ENCODE measurements at places on chromosomes 4 and X. TPM values are rescaled to one million over a fixed set of nuclear protein-coding genes. Genes with fewer than 3 reads are reported as not detected.

GRCh38 chr4:112951362-112952312, 97.8 kb upstream of the ANK2 start:
- no peak for DNase-seq

DNA sequence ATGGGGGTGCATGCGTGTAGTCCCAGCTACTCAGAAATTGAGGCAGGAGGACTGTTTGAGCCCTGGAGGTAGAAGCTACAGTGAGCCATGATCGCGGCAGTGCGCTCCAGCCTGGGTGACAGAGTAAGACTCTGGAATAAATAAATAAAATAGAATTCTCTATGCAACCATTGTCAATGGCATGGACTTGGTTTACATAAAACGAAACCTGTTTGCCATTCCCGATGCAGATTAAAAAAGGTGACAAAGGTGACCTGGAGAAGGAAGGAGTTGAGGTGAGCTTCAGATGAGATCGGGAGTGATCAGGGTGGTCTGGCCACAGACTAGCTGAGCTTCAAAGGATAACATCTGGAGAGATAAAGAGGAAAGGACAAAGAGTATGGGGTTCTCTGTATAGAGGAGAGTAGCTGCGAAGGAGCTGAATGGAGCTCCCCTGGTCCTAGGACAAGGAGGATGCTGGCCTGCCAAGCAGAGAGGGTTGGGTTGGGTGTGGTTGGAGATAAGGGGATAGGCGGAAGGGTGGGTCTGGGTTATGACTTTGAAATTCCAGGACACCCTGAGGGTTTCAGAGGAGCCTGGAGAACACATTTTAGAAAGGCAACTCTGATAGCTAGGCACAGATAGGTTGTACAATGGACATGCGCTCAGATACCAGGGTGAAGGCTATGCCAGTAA, 98.6 kb downstream of the RBM47 start:
- no peak for DNase-seq

DNA sequence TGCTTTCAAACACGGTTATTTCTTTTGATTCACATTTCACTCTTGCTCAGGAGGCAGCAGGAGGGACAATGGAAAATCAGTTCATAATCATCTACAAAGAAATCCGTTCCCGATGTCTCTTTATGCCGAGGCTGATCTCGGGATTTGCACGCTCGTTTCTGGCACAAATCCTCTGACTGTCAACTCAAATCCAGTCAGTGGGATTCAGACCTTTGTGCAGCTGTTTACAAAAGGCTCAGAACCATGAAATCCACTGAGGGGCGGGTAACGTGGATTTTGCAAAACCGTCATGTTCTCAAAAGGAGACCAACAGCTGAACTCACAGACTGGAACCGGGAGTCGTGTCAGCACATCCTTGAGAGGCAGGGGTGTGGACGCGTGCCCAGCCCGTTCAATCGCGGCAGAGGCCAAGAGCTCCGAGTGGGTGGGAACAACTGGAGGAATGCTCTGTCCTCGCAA, 46.4 kb downstream of the ACOX3 start:
- DNase-seq, result no peak

Gene VSIG4
- not detected for total RNA-seq

Gene PCDH10
- total RNA-seq, result not detected
